ENCODE measurements at places on chromosomes 3 and 15.

GRCh38 chr3:141864281-141864970 lies 12.0 kb upstream of the ATP1B3 start:
- DNase-seq: no peak

DNA sequence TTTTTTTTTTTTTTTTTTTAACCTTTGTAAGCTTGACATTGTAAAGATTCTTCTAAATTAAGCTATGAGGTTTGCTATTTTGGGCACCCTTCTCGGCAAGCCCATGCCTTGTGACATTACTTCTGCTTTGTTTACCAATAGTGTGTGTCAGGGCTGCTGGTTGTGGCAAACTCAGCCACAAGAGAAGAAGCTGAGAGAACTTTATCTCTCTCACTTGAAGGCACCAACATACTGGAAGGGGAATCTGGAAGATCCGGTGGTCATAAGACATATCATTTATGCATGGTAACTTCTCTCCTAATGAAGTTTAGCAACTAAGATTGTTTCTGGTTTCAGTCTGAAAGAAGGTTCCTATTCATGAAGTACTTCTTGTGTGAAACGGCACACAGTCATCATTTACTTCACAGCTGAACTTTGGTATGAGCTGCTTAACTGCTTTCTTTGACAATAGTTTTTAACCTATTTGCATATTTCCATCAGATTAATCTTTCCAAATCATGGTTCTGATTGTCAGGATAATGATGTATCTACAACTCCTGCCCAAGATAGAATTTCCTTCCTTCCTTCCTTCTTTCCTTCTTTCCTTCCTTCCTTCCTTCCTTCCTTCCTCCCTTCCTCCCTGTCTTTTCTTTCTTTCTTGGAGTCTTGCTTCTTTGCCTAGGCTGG lies 189.3 kb downstream of the NFKBIZ start:
- DNase-seq: no peak

- DNase-seq: peak; percentile 50
Observed at GRCh38 chr3:3177861-3178497, 1.5 kb downstream of the CRBN start.

GRCh38 chr3:155697542-155697941 lies 47.3 kb downstream of the PLCH1 start:
- DNase-seq: no peak

- DNase-seq: peak; percentile 33
Observed at GRCh38 chr3:140972833-140973232, 31.2 kb downstream of the SLC25A36 start.

GRCh38 chr3:53123953-53124352 lies 6.3 kb downstream of the RFT1 start:
- DNase-seq: no peak

GRCh38 chr3:134832585-134832984 lies 37.5 kb downstream of the EPHB1 start:
- DNase-seq: no peak

- no peak for DNase-seq
Observed at GRCh38 chr3:46453526-46454208, 11.0 kb downstream of the LTF start.

- DNase-seq: no peak
Observed at GRCh38 chr3:24832891-24833290, 338.2 kb upstream of the THRB start.

Measured in amniotic epithelial cell (primary cell).